Stimulated activated CD4-positive, alpha-beta T cell treated with anti-CD3 and anti-CD28 coated beads, Interleukin-1b, Interleukin-23, amount 100 ng/mL, for 1 hour (primary cell): ENCODE measurements at places on chromosomes 11 and 22.

DNA sequence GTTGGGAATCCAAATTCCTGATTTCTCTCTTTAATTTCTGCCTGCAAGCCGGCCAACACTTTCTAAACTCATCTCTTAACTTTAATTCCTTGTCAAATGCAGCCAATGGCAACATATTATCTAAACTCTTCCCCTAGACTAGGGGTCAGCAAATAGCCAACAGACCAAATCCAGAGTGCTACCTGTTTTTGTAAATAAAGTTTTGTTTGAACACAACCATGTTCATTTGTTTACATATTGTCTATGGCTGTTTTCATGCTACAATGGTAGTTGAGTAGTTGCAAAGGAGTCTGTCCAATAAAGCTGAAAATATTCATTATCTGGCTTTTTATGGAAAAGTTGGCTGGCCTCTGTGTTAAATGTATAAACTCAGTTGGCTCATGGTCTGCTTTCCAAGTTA lies 37.2 kb upstream of the RASSF10 start:
- no peak for DNase-seq

DNA sequence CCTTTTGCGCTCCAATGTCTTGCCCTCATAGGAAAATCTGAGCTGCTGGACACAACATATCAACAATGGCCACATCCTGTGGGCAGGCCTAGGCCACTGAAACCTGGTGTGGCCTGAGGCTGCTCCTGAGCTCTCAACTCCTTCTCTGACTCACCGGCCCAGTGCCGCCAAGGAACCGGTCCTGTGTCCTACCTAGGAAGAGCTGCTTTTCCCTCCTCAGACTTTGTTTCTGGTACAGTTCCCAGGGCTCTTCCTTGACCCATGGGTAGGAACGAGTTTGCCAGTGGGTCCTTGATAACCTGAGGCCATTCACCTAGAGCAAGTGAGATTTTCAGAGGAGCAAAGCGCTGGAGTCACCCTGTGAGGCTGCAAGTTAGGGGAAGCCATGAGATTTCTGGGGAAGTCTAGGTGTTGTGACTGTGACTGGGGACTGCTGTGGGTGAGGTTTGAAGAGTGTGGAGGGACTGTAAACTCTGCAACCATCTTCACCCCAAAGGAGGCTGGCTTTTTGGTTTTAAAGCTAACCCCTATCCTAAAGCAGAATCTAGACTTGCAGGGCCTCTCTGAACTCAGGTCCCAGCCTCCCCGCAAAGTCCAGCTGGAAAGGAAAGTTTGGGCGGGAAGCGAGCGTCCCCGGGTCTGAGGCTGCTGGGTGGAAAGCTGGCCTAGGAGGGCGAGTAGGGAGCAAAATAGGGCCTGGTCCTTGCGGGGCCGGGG lies 12.0 kb upstream of the PAX6 start:
- no peak for DNase-seq

GRCh38 chr11:113562981-113563461 lies 87.8 kb upstream of the DRD2 start:
- no peak for DNase-seq

GRCh38 chr22:27772081-27772983 lies 29.2 kb downstream of the MN1 start:
- no peak for DNase-seq

- no peak for DNase-seq
Measured at GRCh38 chr11:72358466-72359405, 75.6 kb downstream of the CLPB start.

DNA sequence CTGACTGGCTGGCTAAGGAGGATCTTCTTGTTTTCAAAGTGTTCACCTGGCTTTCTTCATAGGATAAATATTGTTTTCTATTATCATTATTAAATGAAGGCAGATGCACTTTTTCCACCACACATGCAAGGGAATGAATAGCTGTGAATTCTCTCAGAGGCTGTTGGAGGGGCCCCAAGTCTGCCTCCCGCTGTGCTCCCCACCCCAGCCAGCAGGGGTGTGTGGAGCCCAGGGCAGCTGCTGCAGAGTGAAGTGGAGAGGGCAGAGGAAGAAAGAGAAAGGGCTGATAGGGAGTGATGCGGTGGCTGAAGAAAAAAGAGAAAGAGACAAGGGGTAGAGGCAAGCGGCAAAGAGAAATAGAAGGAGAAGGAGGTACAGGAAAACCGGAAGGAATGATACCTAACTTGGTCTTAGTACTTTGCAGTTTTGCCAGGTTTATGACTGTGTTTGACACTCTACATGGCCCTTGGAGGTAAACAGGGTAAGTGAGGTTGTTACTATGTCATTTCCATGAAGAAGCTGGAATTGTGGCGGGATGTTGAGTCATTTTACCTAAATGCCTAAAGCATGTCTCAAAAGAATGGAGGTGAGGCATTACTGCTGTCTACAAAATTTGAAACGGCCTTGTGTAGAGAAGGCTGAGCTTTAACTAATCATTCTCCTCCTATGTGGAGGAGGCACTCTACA lies 145.7 kb upstream of the B3GAT1 start:
- DNase-seq, result no peak

GRCh38 chr22:41970601-41971000 lies 1.4 kb downstream of the SEPTIN3 start:
- DNase-seq, result no peak

- no peak for DNase-seq
Measured at GRCh38 chr22:29184849-29185490, 20.7 kb upstream of the EMID1 start.

GRCh38 chr22:22925805-22926369 lies 38.3 kb downstream of the IGLL5 start:
- no peak for DNase-seq

GRCh38 chr11:20131788-20132666 lies 28.2 kb downstream of the DBX1 start:
- DNase-seq, result no peak

- DNase-seq, result no peak
Measured at GRCh38 chr22:31603081-31603525, 58.9 kb downstream of the PISD start.

GRCh38 chr11:66493130-66493529 lies 12.9 kb downstream of the DPP3 start:
- DNase-seq, result no peak

- no peak for DNase-seq
Measured at GRCh38 chr11:112835591-112836255, 125.5 kb upstream of the NCAM1 start.

GRCh38 chr11:2466069-2466801 lies 21.4 kb downstream of the KCNQ1 start:
- DNase-seq, result no peak

DNA sequence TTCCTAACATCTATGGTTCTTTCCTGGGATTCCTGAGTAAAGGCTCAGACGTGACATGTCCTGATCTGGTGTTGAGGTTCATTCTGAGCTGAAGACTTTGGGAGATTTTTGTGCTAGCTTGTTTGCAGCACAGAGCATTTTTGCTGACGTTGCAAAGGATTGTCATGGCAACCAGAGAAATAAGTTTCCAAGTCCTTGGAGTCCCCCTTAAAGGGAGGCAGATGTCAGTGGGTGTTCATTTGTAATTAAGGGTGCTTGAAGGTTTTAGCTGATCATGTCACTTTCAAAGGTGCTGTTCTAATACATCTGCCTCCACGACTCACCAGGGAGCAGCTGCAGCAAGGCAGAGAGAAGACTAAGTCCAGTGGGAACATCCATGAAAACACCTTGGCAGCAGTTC lies 5.4 kb upstream of the SYN3 start:
- DNase-seq, result no peak

GRCh38 chr11:79940974-79941735 lies 500.3 kb upstream of the TENM4 start:
- no peak for DNase-seq

GRCh38 chr22:39471381-39472141 lies 14.7 kb downstream of the MGAT3 start:
- DNase-seq, result no peak

- peak; percentile 94 for DNase-seq
Measured at GRCh38 chr11:114159802-114160632, 100.5 kb downstream of the ZBTB16 start.

GRCh38 chr22:49546811-49547585 lies 280.7 kb downstream of the BRD1 start:
- no peak for DNase-seq
